PC-9 (cell line): ENCODE measurements at places on chromosomes 7 and 10. TPM values are rescaled to one million over a fixed set of nuclear protein-coding genes. Genes with fewer than 3 reads are reported as not detected.

DNA sequence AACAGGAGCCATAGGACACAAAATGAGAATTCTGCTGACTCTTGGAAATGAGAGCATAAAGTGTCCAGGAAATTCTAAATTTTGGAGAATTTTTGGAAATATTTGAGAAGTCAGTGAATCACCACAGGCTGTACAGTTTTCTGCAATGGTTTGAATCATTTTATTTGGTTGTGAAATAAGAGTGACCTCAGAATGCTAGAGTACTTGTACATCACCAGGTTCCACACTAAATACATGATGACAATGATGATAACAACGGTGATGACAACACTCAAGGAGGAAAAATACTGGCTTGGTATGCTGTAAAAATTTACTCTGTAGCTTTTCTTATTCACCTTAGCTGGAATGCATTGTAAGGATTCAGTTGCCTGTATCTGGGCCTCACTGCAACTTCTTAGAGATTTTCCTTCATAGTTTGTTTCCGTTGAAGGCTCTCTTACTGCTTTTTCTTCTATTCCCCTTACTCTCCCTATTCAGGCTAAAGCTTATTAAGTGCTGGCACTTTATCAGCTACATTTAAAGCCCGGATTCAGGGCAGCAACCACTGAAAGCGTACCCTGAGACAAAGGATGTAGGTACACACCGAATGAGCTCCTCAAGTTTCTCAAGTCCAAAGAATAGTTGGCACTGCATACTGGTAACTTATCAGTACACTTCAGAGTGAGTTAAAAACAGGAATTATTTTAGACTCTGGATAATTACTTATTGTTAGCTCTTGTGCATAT, 30.2 kb upstream of the NME8 start:
- no peak for DNase-seq
- H3K36me3 ChIP-seq: no peaks in the 10 kb centered on the region
- H3K27me3 ChIP-seq: no peaks in the 10 kb centered on the region
- H3K4me3 ChIP-seq: no peak overlapping the region

DNA sequence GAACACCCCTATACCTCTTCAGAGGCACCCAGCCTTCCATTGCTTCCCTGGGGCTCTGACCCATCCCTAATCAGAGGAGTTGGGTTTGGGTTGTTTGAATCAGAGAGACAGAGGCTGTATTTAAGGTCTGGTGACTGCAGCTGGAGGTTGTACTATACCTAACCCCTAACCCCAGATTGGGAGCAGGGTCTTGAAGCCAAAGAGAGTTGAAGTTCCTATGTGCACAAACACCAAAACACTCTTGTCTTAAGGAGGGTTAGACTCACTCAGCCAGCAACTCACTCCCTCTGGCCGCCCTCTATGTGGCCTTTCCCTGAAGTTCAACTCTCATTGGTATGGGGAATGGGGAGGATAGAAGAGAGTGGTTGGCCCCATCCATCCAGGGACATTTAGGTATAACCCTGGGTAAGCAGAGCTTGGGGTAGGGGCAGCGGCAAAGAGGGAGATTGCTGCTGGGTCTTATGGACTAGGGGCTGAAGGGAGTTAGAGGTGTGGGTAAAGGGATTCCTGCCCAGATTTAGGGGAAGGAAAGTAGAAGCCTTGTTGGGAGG, 80.0 kb downstream of the PAX2 start:
- H3K27ac ChIP-seq: no peak overlapping the region
- peaks cover 14% of the 10 kb centered on the region for H3K27me3 ChIP-seq
- no peak overlapping the region for H3K4me3 ChIP-seq
- no peaks in the 10 kb centered on the region for H3K36me3 ChIP-seq

DNA sequence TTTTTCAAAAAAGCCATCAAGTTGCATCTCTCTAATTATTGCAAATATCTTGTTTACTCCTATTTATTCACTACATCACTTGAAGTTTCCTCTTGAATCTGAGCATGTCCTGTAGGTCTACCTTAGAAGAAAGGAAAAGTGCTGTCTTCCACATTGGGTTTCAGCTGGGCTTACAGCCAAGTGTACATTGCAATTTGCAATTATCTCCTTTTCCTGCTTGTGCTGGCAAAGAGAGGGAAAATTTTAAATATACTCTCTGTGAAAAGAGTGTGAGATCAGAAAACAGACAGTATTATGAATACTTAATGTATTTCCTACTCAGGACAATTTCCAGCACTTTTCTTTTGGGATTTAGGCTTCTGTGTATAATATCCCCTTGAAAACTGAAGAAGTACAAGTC, 839.7 kb downstream of the CNTNAP2 start:
- no peak for DNase-seq
- no peaks in the 10 kb centered on the region for H3K27me3 ChIP-seq
- H3K27ac ChIP-seq: no peak overlapping the region
- no peaks in the 10 kb centered on the region for H3K36me3 ChIP-seq
- no peaks in the 10 kb centered on the region for H3K4me1 ChIP-seq
- no peak overlapping the region for H3K4me3 ChIP-seq

DNA sequence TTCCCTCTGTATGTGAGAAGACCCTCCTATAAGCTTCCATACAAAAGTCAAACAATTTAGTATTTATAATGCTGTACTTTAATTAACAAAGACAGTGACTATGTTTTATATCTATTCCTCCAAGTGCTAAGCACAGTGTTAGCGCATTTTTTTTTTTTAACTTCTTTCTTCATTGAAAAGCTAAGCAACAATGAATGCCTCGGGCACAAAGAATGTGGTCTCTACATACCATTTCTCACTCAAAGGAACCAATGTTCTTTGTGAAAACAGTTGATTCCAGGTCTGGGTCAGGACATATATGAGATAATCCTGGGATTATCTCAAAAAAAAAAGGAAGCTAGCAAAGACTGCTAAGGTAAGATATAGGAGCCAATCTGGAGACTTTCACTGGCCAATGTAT, 26.2 kb upstream of the REEP3 start:
- no peak overlapping the region for H3K27ac ChIP-seq
- DNase-seq: no peak
- H3K4me1 ChIP-seq: peaks cover 19% of the 10 kb centered on the region
- no peaks in the 10 kb centered on the region for H3K36me3 ChIP-seq
- H3K27me3 ChIP-seq: no peaks in the 10 kb centered on the region

GRCh38 chr10:79098596-79099015, 29.8 kb downstream of the ZMIZ1 start:
- no peaks in the 10 kb centered on the region for H3K27me3 ChIP-seq
- no peak overlapping the region for H3K4me3 ChIP-seq
- DNase-seq: no peak
- H3K36me3 ChIP-seq: no peaks in the 10 kb centered on the region

- no peak for DNase-seq
- H3K27me3 ChIP-seq: no peaks in the 10 kb centered on the region
- H3K4me1 ChIP-seq: no peaks in the 10 kb centered on the region
- no peaks in the 10 kb centered on the region for H3K36me3 ChIP-seq
Measured at GRCh38 chr10:29850371-29850770, 209.0 kb downstream of the JCAD start.

GRCh38 chr7:21071561-21072501, 285.1 kb upstream of the SP8 start:
- no peak overlapping the region for H3K4me3 ChIP-seq
- peaks cover 27% of the 10 kb centered on the region for H3K4me1 ChIP-seq
- H3K36me3 ChIP-seq: no peaks in the 10 kb centered on the region

GRCh38 chr7:46291601-46292150, 370.6 kb upstream of the IGFBP3 start:
- H3K4me3 ChIP-seq: no peak overlapping the region
- H3K36me3 ChIP-seq: no peaks in the 10 kb centered on the region
- no peaks in the 10 kb centered on the region for H3K27me3 ChIP-seq
- H3K27ac ChIP-seq: peak overlapping the region; percentile 77

DNA sequence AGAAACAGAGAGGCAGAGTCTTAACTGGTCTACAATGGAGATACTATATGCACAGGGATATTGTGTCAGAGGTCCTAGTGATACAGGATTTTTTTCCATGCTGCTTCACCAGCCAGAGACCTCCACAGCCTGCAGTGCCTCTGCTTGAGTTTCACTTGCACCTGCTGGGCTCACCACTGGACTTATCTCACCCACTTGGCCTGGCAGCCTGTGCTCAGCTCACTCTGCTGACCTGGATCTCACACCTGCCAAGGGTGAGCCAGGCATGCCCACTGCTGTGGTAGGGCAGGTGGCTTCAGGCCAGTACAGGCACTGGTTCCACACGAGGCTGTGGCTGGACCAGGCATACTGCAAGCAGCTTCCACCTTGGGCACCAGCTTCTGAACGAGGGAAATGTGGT, 36.6 kb downstream of the PNLIPRP3 start:
- no peak overlapping the region for H3K4me3 ChIP-seq
- H3K27ac ChIP-seq: no peak overlapping the region
- no peaks in the 10 kb centered on the region for H3K4me1 ChIP-seq
- no peaks in the 10 kb centered on the region for H3K36me3 ChIP-seq

GSTO1 gene
- total RNA-seq: 71.0 and 77.3 TPM in 2 replicates

CRPPA gene
- 8.0 and 9.2 TPM in 2 replicates for total RNA-seq

FRMPD2 gene
- 1.6 and 2.4 TPM in 2 replicates for total RNA-seq

STAMBPL1 gene
- 7.4 and 7.6 TPM in 2 replicates for total RNA-seq

NPSR1 gene
- total RNA-seq: not detected in 2 replicates

ELFN1 gene
- total RNA-seq: 0.09 and 0.13 TPM in 2 replicates

HOGA1 gene
- 3.4 and 4.4 TPM in 2 replicates for total RNA-seq

BCAP29 gene
- total RNA-seq: 45.5 and 58.3 TPM in 2 replicates
